Activated T-helper 1 cell treated with anti-CD3 and anti-CD28 coated beads, Interleukin-12 subunit alpha, Interleukin-12 subunit beta, Interleukin-2, Interleukin-4 antibody, amounts not matched to agents 30 ng/mL and 10 ng/mL and 1 ng/mL, durations not matched to agents 14 hours and 24 hours and 36 hours (primary cell): ENCODE measurements at places on chromosomes 2 and 18. TPM values are rescaled to one million over a fixed set of nuclear protein-coding genes. Genes with fewer than 3 reads are reported as not detected.

GRCh38 chr2:206780671-206781070, 15.3 kb downstream of the FASTKD2 start:
- no peak for DNase-seq

DNA sequence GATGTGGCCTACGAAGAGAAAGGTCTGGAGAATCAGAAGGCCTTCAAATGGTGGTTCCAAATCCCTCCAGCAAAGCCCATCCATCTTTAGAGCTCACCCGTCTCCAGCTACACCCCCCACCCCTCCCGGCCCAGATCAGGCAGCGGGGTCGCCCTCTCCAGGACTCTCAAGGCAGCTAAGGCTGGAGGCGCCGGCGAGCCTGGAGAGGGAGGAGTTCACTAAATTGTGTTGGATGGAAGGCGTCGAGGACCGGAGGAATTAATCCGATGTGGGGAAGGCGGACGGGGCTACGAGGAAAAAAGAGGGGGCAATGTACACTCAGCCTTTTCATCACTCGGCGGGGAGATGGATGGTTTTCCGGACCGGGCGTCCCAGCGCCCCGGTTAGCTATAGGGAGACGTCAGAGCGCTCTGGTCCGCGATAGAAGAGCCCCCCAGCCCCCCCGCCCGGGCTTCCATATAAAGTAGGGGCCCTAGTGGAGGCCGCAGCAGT, at the start of gene GRP:
TSS of gene GRP (plus strand) at position 487 of the 492 bp plus-strand sequence. CDS start 108 bp downstream, outside the sequence.
- no peak for DNase-seq

DNA sequence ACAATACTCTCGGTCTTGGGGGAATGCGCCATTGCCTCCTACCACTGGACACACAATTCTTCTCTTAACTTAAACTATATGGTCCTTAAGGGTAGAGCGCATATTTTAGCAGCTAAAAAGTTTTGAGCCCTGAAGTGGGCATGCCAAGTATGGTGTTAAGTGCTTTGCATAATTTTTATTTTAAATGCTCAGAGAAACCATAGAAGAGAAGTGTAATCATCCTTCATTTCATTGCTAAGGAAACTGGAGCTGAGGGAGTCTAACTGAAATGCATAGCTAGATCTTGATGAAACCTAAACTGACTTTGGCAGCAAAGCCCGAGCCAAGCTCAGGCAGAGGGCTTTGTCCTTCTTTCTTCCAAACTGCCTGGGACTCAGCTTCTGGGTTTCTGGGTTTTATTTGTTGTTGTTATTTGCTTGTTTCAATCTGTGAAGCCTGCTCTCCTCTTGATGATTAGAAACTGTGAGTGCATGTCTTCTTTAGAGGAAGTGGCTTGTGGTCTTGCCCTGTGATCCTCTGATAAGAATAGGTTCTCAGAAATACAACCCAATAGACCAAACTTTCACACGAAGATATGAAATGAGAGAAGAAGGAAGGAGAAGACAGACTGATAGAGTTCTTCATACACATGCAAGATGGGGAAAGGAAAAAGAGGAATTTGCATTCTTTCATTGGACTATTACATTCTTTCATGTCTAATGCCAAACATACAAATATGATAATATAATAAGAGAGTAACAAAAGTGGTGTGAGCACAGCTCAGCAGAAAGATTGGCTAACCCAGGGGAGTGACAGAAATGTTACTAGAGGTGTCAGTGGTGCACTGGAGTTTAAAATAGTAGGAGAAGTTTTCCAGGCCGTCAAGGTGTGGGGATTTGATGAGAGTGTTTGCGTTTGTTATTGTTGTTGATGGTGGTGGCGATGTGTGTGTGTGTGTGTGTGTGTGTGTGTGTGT, 7.5 kb upstream of the RNF144A start:
- peak; percentile 59 for DNase-seq

GRCh38 chr2:150303281-150303680, 184.2 kb downstream of the RND3 start:
- no peak for DNase-seq

The DYSF gene
- total RNA-seq: not detected in 2 replicates

DNA sequence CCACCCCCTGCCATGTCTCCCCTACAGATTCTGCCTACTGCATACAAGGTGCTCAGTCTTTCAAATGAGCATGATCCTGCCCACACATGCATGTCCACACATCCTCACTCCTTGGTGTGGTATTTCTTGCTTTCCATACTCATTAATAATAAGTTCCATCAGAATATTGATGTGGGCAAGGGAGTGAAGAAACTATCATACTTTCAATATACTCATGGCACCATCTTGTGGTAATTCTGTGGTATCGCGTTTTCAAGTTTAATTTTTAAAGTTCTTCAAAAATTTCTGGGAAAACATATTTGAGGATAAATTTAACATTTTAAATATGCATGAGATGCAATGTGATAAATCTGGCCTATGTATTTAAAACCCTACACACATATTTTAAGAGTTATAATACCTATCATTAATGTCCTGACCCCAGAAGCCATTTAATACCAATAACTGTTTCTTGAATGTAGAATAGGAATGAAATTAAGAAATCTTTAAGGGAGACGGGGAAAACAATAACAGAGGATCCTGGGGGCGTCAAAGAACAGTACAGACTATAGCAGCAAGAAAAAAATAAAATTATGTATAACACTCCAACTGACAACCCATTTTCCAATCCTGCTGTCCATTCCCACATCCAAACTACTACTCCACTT, 110.1 kb downstream of the ZNF385B start:
- DNase-seq: no peak

DNA sequence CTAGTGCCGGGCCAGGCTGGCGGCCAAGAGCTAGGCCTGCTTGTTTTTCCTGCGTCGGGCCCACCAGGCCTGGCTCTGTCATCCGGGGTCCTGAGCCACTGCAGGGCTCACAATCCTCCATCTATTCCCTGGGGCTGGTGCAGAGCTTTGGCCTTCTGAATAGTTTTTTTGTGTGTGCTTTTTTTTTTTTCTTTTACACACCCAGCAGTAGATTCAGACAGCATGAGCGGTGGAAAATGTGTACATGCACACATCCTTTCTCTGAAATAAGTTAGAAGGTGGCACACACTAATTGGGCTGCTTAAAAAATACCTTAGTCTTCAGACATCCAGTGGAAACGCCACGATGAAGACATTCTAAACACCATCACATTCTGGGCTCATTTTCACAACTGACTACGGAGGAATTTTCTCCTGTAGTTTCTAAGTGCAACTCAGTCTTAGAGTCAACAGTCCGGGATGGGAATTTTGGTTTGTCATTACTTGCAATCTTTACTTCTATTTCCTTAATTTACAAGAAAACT, 6.1 kb downstream of the ZFP36L2 start:
- no peak for DNase-seq

DNA sequence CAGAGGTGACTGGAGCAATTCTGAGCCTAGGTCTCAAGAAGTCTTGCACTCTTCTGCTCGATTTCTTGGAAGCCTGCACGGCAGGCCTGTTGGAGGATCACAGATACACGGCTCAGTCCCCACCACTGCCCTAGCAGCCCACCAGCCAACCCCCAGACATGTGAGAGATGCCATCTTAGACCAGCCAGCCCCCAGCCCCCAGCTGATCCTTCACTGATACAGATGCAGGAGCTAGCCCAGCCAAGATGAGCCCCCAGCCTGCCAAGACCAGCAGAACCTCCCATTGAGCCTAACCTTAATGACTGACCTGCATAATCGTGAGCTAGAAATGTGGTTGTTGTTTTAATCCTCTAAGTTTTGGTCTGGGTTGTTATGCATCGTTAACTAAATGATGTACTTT, 47.5 kb downstream of the INHBB start:
- no peak for DNase-seq

The RBKS gene
- 0.76 and 0.83 TPM in 2 replicates for total RNA-seq

The ST8SIA5 gene
- not detected in 2 replicates for total RNA-seq
